ENCODE measurements at places on chromosomes 11 and 22. TPM values are rescaled to one million over a fixed set of nuclear protein-coding genes. Genes with fewer than 3 reads are reported as not detected.

DDTL gene
- 0.65 TPM for total RNA-seq

OSM gene
- total RNA-seq = not detected

CYB5R2 gene
- 5.7 TPM for total RNA-seq

UCP3 gene
- 0.16 TPM for total RNA-seq

ELFN2 gene
- 9.0 TPM for total RNA-seq

CECR2 gene
- 0.98 TPM for total RNA-seq

NCAPD3 gene
- 31.1 TPM for total RNA-seq

MCM5 gene
- 105 TPM for total RNA-seq

HBD gene
- not detected for total RNA-seq
